Hematopoietic multipotent progenitor cell treated with erythropoietin and hydrocortisone succinate and interleukin-3 and kit ligand, for 8 days (in vitro differentiated cells): ENCODE measurements at places on chromosomes 5 and 9.

DNA sequence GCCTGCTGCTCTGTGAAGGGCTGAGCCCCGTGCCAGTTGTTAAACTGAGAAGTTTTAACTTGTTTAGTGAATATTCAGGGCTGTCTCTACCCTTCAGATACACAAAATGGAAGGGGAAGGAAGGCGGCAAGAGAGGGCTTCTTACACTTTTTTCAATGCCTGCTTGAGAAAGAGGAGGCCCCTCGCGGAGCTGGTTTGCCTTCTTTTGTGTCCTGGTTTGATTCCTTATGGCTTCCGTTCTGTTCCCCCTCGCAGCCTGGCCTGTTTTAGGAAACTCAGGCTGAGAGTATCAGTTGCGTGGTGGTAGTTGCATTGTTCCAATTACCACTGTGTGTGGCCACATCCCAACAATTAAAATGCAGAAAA lies 1.0 kb downstream of the FAM53C start:
- DNase-seq = peak; percentile 22

DNA sequence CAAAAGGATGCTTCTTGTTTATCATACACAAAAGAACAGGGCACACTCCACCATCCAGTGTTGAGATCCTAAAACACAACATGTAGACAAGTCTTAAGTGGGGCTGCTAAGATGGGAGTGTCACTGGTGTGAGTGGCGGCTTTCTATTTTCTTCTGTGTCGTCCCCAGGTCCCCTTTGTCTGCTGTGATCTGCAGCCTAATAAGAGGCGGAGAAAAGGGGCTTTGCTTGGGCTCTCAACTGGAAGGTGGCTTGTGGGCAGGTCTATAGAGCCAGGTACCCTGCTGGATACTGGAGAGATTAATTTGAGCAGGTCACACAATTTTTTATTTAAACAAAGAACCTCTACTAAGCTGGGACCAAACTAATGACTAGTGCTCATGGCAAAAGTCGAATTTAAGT lies 126.1 kb upstream of the SAP30L start:
- DNase-seq = no peak

DNA sequence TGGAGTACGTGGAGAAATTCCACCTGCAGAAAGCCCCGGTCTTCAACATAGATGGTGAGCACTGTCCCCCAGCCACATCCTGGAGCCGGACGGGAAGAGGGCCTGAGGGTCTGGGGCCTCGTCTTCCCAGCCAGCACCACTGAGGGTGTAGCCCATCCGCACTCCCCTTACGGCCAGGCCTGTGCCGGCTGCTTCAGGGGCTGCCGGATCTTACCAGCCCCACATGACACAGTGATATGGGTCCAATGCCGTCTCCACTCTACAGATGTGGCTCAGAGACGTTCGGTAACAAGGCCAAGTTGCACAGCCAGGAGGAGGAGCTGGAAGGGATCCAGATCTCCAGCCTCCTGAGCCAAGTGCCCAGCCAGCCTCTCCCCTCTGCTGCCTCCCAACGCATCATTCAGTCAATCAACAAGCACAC lies 21.3 kb downstream of the GLT6D1 start:
- no peak for DNase-seq

GRCh38 chr5:148952097-148952867 lies 110.6 kb downstream of the SH3TC2 start:
- peak; percentile 43 for DNase-seq

DNA sequence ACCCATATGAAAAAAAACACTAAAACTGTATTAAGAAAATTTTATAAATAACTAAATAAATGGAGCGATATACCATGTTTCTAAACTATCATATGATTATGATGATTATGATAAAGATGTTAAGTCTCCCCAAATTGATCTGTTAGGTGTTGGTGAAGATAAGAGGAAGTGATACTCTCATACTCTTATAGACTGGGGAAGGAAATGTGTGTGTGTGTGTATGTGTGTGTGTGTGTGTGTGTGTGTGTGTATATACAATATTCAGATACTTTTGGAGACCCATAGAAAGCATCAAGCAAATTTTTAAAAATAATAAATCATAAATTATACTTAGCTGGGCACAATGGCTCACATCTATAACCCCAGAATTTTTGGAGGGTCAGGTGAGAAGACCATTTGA lies 62.9 kb downstream of the TMEM232 start:
- DNase-seq = no peak

DNA sequence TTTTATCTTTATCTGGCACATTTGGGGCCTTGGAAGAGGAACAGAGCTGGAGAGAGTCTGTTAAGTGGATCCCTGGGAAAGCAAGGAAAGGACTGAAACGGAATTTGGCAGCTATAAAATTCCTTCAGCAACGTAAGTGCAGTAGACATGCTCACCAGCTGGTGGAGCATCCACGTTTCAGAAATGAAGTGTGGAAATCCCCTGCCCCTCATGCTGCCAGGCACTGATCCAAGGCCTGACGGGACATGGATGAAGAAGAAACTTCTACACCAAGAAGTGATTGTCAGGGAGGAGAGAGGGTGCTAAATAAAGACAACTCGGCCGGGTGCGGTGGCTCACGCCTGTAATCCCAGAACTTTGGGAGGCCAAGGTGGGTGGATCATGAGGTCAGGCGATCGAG lies 209.3 kb downstream of the ROR2 start:
- DNase-seq = no peak

- DNase-seq = peak; percentile 75
Observed at GRCh38 chr5:179716286-179716685, 16.3 kb upstream of the MAML1 start.

GRCh38 chr5:141816598-141817399 lies 61.4 kb downstream of the PCDH1 start:
- no peak for DNase-seq

GRCh38 chr5:160486573-160486972 lies 64.9 kb downstream of the PTTG1 start:
- peak; percentile 30 for DNase-seq

DNA sequence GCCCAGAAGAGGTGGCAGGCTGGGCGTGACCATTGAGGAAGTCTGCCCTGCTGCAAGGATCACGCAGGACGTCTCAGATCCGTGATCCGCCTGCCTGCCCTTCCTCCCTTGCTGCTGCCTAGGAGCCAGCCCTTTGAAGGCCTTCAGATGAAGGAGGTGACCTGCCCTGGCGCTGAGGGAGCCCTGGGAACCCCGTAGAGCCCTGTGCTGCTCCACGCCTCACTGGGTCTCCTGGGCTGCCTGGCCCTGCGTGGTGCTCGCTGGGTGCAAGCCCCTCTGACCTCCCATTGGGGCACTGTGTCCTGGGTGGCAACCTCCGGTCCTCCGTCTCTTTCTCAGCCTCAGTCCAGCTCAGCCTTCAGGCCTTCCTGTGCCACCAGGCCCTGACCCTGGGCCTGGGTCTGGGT lies 295.3 kb upstream of the IRX4 start:
- DNase-seq = no peak

GRCh38 chr5:80215523-80215922 lies 40.3 kb downstream of the SERINC5 start:
- DNase-seq = no peak

- DNase-seq = no peak
Observed at GRCh38 chr5:181198106-181198685, 6.8 kb downstream of the TRIM7 start.

DNA sequence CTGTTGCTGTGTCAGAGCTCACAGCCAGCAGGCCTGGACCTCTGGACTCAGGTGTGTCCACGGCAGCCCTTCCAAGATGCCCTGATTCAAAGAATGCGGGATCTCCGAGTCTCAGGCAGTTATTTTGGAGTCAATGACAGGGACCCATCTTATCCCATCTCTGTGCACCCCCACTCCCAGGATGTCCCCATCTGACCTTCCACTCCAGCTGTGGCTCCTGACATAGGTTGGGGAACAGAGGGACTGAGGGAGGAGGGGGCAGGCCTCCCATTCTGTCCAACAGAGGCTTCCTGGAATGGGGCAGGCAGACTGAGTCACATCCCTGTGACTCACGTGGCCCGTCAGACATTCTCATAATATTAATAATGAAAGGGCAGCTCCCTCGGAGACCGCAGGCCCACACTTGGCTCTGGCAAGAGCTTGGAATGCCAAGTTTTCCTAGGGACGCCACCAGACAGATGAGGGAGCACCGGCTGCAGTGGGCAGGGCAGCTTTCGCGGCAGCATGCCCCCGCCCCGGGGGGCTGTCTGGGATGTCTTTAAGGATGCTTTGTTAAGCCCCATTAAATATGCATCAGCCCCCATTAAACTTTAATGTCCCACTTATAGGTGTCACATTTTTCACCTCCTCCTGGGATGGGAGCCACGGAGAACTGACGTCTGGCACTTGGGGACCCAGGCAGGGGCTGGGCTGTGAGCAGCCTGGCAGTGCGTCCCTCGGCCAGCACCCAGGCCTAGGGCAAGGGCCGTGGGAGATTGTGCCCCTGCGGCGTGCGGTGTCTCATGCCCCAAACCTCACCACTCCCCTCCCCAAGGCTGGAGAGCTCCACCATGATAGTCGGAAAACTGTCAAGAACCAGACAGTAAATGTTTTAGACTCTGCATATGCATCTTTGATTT lies 23.6 kb upstream of the FIBCD1 start:
- no peak for DNase-seq

- no peak for DNase-seq
Observed at GRCh38 chr5:132279801-132280200, 14.4 kb upstream of the SLC22A4 start.

DNA sequence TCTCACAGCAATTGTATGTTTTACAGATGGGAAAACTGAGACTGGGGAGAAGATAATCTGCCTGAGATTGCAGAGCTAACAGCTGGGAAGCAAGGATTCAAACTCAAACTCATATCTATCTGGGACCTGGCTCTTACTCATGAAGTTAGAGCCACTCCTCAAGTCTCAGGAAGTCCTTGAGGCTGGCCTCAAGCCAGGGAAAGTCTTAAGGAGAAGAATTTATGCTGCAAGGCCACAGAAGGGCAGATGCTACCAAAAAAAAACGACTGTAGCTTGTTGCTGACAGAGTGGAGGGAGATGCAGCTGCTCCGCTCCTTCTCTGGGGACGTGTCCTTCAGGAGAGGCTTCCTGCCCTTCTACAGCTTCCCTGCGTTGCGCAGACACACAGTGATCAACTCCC lies 39.8 kb downstream of the BARHL1 start:
- peak; percentile 15 for DNase-seq

- DNase-seq = no peak
Observed at GRCh38 chr5:74490814-74491213, 149.7 kb downstream of the ENC1 start.

GRCh38 chr9:34636791-34637355 lies 714 bp downstream of the SIGMAR1 start:
- peak; percentile 56 for DNase-seq

GRCh38 chr5:144230806-144231205 lies 60.1 kb downstream of the KCTD16 start:
- DNase-seq = no peak

DNA sequence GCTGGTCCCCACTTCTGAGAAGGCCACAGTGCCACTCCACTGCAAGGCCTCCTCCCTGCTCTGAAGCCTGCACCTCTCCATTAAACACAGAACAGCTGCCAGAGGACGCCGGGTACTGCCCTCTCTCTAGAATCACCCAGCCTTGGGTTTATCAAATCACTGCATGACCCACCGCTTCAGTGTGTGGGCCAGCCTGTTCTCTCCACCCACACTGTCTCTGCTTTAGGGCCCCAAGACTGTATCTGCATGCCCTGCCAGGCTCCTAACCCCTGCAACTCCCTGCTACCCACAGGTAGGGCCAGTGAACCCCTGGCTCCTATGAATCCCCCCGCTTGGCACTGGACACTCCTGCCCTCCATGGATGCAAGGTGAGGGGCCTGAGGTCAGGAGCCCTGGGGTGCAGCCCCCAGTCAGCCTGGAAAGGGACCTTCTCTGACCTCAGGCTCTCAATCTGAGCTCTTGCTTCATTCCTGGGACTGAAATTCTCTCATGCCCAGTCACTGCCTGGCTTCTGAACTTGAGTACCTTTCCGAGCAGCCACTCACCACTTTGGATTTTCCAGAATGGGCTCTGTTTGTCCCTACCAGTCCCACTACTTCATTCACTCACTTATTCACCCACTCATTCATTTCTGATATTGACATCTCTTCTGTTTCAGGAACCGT lies 206.3 kb downstream of the GABBR2 start:
- no peak for DNase-seq

DNA sequence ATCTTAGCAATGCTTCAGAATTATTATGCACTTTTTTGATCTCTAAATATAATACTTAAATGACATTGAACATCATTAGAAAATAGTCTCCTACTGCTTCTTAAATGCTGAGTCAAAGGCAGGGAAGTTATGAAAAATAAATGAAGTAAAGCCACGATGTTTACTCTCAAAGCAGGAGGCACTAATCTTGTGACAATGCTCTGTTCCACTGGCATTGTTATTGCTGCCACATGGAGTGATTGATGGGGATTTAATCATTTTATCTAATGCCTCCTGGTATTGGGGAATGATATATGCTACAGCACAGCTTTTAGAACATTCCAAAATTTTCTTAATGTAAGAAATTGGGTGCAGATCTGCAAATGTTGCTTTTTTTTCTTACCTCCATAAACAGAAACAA lies 1655.4 kb upstream of the NUDT12 start:
- DNase-seq = no peak

- peak; percentile 4 for DNase-seq
Observed at GRCh38 chr5:82676661-82677060, 398.5 kb upstream of the RPS23 start.

- DNase-seq = no peak
Observed at GRCh38 chr9:86406366-86406765, 52.2 kb upstream of the TUT7 start.

DNA sequence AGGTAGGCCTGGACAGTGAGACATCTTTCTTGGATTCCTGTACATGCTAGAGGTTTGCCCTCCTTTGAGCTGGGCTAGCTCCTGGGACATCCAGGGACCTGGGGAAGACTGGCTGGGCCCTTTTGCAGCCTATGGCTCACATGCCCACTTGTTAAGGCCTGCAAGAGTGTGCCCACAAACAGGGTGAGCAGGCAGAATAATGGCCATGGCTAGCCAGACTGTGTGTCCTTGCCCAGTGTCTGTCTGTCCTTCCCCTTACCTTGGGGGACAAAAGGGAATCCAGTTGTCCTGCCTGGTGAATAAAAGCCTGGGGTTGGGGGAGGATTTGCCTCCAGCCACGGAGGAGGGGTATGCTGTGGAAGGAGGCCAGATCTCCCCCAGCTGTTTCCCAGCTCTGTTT lies 13.0 kb upstream of the CXXC5 start:
- no peak for DNase-seq

GRCh38 chr5:35938568-35939227 lies at the start of gene CAPSL:
Gene CAPSL, minus strand, starts transcription at chr5:35938622. Its CDS starts 17,502 bp downstream, at chr5:35921120.
- no peak for DNase-seq

DNA sequence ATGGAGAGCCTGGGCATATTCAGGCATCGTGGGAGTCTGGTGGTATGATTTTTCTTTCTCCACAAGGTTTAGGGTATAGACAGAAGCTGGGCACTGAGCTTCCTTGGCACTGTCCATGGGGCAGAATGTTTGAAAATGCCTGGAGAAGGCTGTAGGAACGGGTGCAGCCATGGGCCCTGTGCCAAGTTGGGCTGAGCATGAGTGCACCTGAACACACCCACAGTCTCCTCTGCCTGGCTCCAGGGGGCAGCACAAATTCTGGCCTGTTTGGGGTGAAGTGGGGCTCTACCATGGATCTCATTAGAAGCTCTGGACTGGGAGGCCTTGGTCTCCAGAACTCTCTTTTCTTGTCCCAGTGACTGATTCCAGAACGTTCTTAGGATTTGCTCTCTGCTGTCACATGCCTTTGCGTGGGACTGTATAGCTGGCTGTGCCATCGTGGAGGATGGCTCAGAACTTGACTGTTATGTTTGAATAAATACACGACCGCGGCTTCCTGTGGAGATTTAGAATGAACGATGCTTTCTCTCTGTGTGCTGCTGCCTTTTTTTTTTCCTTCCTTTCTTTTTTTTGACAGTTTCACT lies 229.8 kb downstream of the FANCC start:
- DNase-seq = peak; percentile 18
